ENCODE measurements at places on chromosomes 13 and 19. TPM values are rescaled to one million over a fixed set of nuclear protein-coding genes. Genes with fewer than 3 reads are reported as not detected.

Gene KLK10
- total RNA-seq, result 0.76 TPM

Gene PCDH20
- total RNA-seq, result 5.0 TPM

Gene NKPD1
- 0.12 TPM for total RNA-seq

Gene CBY2
- 0.99 TPM for total RNA-seq

Gene IZUMO4
- total RNA-seq, result 8.6 TPM

Gene ATP11A
- 48.2 TPM for total RNA-seq

Gene LRP3
- total RNA-seq, result 33.0 TPM

Gene KIR2DL1
- not detected for total RNA-seq

Gene ZNF93
- total RNA-seq, result 21.4 TPM

Gene PSG3
- not detected for total RNA-seq

Gene SLC25A41
- total RNA-seq, result 0.53 TPM

Gene KLC3
- 4.0 TPM for total RNA-seq

Gene ZNF302
- 41.1 TPM for total RNA-seq

Gene ZNF506
- total RNA-seq, result 59.4 TPM

Gene CD209
- total RNA-seq, result 4.8 TPM

Gene PCDH17
- total RNA-seq, result 32.4 TPM

Gene CEACAM21
- 3.5 TPM for total RNA-seq

Gene NLRP9
- not detected for total RNA-seq

Gene OR7D2
- 0.12 TPM for total RNA-seq

Gene MAP4K1
- total RNA-seq, result 2.7 TPM

Gene MIR17HG
- 7.2 TPM for total RNA-seq

Gene TTC9B
- not detected for total RNA-seq

Gene FXYD7
- total RNA-seq, result 0.41 TPM

Gene SIGLEC5
- total RNA-seq, result 0.88 TPM

Gene FBN3
- 27.3 TPM for total RNA-seq

Gene NEK3
- total RNA-seq, result 14.3 TPM

Gene FLT3
- total RNA-seq, result 0.64 TPM

All from metanephros (tissue), 2 donors.